ENCODE measurements at places on chromosomes 2 and 18. TPM values are rescaled to one million over a fixed set of nuclear protein-coding genes. Genes with fewer than 3 reads are reported as not detected.
A peak's percentile ranks its signal among the peaks of the same experiment; 100 is the strongest.

DNA sequence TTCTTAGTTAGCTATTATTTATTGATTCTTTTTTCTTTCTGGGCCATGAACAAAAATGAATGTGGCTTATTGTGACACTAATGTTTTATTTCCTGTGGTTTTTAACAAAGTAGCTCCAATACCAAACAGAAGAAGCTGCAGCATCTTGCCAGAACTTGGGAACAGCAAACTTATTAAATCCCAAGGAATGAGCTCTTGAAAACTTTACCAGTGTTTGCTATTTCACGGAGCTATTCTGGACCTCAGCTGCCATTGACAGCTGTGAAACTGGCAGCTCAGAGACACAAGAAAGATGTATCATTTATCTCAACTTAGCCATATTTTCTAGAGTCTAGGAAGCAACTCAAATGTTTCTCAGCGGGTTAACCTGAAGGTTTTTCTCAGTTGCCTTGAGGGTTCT lies 91.0 kb upstream of the NEUROD1 start:
- no peak for DNase-seq

GRCh38 chr2:68465081-68465916 lies 1.8 kb downstream of the FBXO48 start:
- DNase-seq: no peak

- no peak for DNase-seq
Observed at GRCh38 chr2:109217362-109218086, 88.5 kb downstream of the SH3RF3 start.

- no peak for DNase-seq
Observed at GRCh38 chr2:222946700-222947287, 86.0 kb downstream of the ACSL3 start.

The FIGN gene
- total RNA-seq: 4.3 TPM

- DNase-seq: peak; percentile 98
Observed at GRCh38 chr2:127106991-127107621, at the start of gene BIN1. TSS of gene BIN1 (minus strand) at chr2:127107154. CDS start at chr2:127106943, 211 bp downstream.

DNA sequence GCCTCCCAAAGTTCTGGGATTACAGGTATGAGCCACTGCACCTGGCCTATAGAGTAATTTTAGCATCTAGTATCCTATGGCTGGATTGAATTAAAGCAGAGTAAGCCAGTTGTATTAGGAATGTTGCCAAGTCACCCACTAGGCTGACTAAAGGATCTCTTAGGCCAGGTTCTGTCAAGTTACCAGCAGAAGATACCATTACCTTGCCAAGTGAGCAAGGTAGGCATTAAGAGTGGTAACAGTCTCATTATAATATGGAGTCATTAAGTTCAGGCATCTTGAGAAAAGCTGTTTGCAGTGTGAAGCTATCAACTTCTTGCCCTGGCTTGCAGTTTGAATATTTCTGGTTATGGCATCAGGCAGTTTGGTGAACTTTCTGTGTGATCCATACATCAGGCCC lies 37.0 kb upstream of the MTCL1 start:
- DNase-seq: no peak

The PDE1A gene
- total RNA-seq: 2.3 TPM

DNA sequence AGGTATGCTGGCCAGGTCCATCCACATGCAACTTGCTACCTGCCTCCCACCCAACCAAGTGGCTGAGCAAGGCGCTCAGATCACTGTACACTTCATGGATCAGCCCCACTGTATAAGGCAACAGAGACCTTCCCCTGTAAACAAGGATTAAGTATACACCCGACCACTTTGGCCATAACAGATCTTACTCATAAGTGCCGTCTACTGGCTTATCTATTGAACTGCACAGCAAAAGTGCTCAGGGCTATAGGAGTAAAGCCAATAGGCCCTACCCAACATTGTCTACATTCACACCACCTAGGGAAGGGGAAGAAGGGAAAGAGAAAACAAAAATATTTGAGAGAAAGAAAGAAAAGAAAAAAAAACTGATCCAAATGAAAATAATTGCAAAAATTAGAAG lies 663.9 kb upstream of the LRRTM1 start:
- DNase-seq: no peak

DNA sequence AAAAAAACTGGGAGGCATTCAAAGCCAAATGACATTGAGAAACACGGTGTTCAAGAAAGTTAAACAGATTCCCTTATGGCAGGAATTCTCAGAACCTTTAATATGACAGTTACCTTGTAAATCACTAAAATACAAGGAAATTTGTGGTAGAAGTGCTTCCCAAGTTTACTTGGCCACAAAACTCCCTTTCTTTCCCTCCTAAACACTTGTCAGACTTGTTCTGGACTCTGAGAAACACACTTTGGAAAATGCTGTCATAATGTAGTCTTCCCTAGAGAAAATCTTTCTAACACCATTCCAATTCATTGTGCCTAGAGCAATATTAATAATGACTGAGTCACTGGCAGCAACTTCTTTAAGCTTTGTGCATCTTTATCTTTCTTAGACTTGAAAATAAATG lies 140.4 kb downstream of the ANKRD44 start:
- DNase-seq: no peak

The LCT gene
- total RNA-seq: not detected

- DNase-seq: no peak
Observed at GRCh38 chr2:27291865-27292264, 9.6 kb downstream of the TRIM54 start.

The TMEM163 gene
- total RNA-seq: 64.1 TPM

- DNase-seq: no peak
Observed at GRCh38 chr2:84940831-84941412, 30.0 kb upstream of the KCMF1 start.

The RMDN2 gene
- 18.2 TPM for total RNA-seq

The ACYP2 gene
- total RNA-seq: 8.9 TPM

DNA sequence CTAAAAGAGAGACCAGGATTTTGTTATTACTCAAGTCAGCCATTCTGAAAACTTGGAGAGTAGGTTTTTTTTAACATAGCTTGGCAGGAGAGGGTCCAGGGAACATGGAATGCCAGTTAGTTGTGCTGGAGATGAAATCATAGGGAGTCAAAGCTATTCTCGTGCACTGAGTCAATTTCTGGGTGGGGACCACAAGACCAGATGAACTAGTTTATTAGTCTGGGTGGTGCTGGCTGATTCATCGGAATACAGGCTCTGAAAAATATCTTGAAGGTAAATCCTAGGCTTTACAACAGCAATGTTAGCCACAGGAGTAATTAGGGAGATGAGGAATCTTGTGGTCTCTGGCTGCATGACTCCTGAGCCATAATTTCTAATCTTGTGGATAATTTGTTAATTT lies 921.4 kb downstream of the TRIB2 start:
- no peak for DNase-seq

DNA sequence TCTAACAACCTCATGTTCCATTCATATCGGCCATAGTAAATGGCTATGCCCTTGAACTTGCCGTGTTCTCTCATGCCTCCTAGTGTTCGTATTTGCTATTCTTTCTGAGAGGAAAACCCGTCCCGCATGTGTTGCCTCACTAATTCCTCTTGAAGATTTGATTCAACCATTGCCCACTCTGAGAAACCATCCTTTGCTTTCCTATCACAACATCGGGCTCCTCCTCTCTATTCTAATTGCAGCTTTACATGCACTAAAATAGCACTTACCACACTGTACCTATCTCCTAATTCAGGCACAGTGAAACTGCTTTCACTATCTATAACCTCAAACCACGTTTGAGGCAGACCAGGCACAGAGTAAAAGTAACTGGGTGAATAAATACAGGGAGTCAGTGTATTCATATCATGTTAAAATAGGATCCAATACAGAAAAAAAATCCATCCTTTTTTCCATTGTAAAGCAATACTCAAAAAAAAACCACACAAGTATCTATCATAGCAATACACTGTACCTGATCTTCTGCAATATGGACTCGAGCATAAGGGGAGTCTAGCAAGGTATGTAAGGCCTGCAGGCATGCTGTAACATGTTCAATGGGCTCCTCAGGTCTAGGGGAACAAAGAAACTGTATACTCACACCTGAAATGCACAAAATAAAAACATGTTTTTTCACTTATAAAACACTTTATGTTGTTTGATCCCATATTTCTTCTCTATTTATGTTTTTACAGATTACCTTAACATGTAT lies 39.0 kb upstream of the STRN start:
- no peak for DNase-seq

DNA sequence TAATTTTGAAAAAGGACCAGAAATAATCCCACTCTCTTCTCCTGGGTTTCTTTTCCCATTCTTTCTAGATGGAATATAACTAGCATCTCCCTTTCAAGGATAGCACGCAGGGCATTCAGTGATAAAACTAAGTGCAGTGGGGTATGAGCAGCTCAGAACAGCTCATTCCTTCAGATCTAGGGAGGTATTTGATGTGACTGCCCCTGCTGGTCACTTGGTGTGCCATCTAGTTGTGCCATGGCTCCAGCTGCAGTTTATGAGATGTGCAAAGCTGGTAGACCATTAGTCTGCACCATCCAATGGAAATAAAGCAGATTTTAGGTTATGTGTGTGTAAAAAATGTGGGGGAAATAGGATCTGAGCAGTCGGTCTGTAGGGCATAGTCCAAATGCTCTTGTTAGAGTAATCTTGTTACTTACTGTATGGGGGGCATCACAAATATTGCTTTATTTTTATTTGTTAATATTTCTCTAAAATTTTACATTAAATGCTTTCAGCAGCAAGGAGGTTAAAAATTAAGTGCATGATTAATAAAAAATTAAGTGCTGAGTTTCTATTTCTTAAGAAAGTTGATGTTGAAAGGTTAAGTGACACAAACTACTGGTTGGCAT lies 38.9 kb downstream of the CTAGE1 start:
- peak; percentile 46 for DNase-seq

- no peak for DNase-seq
Observed at GRCh38 chr2:46001741-46002506, 295.3 kb upstream of the EPAS1 start.

DNA sequence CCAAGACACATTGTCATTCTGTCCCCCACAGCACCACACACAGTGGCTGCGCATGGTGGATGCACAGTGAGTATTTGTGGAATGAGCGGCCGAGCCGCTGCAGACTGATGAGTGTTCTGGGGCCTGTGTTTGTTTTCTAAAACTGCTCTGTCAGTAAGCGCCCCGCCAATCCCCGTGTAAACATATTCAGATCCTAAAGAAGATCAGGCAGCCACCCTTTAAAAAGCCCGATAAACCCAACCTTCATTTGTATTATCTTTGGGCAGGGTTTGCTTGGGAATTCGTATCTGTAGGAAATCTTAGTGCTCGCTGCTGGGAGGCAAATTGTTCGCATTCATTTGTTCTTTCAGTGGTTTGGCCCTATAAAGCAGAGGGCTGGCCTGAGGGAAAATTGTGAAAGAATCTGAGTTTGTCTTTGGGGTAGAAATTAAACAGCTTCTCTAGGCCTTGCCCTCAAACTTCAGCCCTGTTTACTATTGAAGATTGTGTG lies 68.6 kb downstream of the TGOLN2 start:
- no peak for DNase-seq

DNA sequence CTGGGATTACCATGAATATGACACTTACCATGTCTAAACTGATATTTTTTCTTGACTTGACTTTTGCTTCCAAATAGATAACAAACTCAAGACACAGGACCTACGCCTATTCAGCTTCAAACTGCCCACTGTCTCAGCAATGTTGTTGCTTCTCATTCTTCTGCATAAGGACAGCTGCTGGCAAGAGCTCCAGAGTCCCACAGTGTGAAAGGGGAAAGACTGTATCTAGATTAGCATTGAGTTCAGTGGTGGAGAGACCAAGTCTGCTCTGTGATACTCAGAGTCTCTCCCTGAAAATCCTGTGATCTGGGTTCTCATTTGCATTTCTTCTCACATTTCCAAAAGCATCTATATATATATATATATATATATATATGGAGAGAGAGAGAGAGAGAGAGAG lies 247.9 kb upstream of the NT5C1B start:
- DNase-seq: no peak

The LDLRAD4 gene
- total RNA-seq: 21.9 TPM

The ANKRD62 gene
- not detected for total RNA-seq

DNA sequence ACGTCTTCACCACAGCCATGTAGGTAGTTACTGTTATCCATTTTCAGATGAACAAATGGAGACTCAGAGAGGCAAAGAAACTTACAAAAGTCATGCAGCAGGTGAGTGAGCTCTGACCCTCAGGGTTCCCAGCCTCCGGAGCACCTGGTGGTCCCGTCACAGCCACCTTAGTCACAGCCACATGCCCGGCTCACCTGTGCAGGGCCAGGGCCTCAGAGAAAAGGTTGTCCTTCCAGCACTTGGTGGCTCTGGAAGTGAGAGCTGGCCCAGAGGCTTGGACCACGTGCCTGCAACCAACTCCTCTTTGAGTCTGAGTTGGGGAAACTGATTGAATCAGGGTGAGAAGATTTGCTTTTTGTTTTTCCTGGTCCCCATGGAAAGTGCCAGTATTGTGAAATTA lies 189.3 kb downstream of the GLI2 start:
- no peak for DNase-seq

GRCh38 chr18:47779381-47779780 lies 151.1 kb downstream of the SMAD2 start:
- DNase-seq: no peak

GRCh38 chr2:63463142-63463541 lies 125.1 kb downstream of the WDPCP start:
- DNase-seq: no peak

DNA sequence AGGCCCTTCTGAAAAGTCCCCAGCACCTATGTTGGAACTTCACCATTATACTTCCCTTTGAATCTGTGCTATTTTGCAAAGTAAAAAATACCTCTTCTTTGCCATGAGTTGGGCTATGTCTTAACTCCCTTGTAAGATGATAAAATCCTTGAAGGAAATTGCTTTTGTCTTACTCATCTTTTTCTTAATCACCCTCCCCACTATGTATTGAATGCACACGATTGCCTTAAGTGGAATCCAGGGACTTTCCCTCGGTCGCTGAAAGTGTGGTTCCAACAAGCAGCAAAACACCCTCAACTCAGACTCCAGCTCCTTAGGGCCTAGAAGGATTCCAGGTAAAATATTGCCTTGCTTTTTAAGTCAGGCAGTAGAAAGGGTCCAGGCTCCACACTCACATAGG lies 173.2 kb upstream of the ARL4C start:
- DNase-seq: no peak

The DHX57 gene
- 32.4 TPM for total RNA-seq

GRCh38 chr2:199910338-199911051 lies 598 bp upstream of the C2orf69 start:
- DNase-seq: no peak
